IMR-90 (cell line): ENCODE measurements at places on chromosomes 5 and 9. TPM values are rescaled to one million over a fixed set of nuclear protein-coding genes. Genes with fewer than 3 reads are reported as not detected.

SAXO1 gene
- polyA plus RNA-seq: not detected in 2 replicates

EXOSC2 gene
- polyA plus RNA-seq: 24.7 and 27.0 TPM in 2 replicates

GABRA1 gene
- not detected in 2 replicates for polyA plus RNA-seq

MFAP3 gene
- polyA plus RNA-seq: 12.6 and 15.2 TPM in 2 replicates

EDIL3 gene
- 43.7 and 55.5 TPM in 2 replicates for polyA plus RNA-seq

BNC2 gene
- polyA plus RNA-seq: 15.5 and 16.6 TPM in 2 replicates

MAPK9 gene
- 20.1 and 23.3 TPM in 2 replicates for polyA plus RNA-seq

GLRA1 gene
- polyA plus RNA-seq: not detected in 2 replicates

DNA sequence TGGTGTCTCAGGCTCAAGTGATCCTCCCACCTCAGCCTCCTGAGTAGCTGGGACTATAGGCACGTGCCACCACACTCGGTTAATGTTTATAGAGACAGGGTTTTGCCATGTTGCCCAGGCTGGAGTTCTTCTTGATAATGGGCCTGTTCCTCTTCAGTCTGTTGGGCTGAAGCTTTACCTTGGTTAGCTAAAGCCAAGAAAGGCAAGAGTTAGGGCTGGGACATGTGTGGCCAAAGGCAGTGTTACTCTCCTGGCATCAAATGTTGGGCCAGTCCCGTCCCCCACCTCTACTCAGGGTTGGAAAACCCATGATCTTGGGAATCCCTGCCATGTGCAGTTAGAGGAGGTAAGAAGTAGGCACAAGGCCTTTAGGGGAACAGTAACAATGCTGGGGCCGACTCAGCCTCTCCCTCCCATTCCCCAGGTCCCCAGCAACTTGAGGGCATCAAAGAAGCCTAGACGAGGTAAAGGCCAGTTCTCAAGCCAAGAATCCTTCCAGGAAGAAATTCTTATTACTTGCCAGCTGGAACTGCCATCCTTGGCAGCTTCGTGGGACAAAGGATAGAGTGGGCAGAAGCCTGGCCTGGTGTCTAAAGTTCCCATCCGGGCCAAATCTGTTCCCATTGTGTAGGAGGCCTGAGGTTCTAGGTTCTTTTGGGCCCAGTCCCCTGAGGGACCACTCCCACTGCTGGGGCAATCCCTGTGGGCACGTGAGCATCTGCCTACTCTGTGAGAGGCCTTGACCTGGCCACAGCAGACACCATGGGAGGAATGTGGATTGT, 4.5 kb downstream of the EGR1 start:
- no peaks in the 10 kb centered on the region for H3K27me3 ChIP-seq
- no peak overlapping the region for H3K27ac ChIP-seq
- H3K4me1 ChIP-seq: peaks cover 10% of the 10 kb centered on the region; the same call in 1 of the 2 replicates
- no peak overlapping the region for H3K4me3 ChIP-seq
- peaks cover 18% of the 10 kb centered on the region for H3K36me3 ChIP-seq
- peak; percentile 91 for DNase-seq

GRCh38 chr9:3244963-3245653, 280.7 kb downstream of the RFX3 start:
- H3K4me3 ChIP-seq: no peak overlapping the region
- H3K27me3 ChIP-seq: no peaks in the 10 kb centered on the region
- 0 out of 2 replicates have a peak, but pooled peaks cover 3% of the 10 kb centered on the region for H3K36me3 ChIP-seq
- H3K27ac ChIP-seq: no peak overlapping the region

DNA sequence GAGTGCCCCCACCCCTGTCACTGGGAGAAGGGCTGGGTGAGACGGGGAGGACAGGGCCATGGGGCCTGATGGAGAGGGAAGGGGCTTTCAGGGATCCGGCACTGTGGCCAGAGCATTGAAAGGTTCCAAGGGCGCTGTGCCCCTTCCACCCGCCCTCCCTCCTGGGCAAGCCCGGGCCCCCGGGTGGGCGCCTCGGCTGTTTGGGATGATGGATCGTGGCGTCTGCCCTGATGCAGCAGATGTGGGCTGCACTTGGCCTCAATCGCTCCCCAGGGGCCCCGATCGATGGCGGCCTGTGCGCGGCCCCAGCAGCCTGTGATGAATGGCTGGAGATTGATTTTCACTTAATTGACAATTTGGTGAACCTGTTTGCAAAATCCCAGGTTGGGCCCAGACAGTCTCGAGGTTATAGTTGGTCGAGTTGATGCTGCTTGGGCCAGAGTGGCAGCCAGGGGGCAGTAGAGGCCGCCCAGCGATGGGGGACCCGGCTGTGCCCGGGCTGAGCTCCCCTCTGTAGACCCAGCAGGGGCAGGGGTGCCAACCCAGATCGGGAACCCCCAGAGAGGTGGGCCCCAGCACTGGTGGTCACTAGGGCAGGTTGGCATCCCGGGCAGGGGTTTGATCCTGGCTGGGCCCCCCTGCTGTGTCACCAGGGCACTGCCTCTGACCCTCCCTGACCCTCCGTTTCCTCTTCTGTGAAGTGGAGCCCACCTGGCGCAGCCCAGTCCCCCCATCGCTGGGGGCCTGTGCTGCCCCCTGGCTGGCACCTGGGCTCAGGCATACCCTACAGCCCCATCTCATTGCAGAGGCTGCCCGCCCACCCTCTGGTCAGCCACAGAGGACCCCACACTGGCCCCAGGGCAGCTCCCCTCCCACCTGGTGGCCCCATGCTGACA, 34.7 kb downstream of the LHX3 start:
- H3K4me3 ChIP-seq: no peak overlapping the region
- no peaks in the 10 kb centered on the region for H3K36me3 ChIP-seq
- H3K27me3 ChIP-seq: peaks cover 53% of the 10 kb centered on the region
- no peaks in the 10 kb centered on the region for H3K4me1 ChIP-seq
- DNase-seq: no peak

GRCh38 chr9:73213300-73213699, 61.6 kb downstream of the ANXA1 start:
- no peaks in the 10 kb centered on the region for H3K36me3 ChIP-seq
- H3K4me1 ChIP-seq: no peaks in the 10 kb centered on the region
- no peak overlapping the region for H3K4me3 ChIP-seq

DNA sequence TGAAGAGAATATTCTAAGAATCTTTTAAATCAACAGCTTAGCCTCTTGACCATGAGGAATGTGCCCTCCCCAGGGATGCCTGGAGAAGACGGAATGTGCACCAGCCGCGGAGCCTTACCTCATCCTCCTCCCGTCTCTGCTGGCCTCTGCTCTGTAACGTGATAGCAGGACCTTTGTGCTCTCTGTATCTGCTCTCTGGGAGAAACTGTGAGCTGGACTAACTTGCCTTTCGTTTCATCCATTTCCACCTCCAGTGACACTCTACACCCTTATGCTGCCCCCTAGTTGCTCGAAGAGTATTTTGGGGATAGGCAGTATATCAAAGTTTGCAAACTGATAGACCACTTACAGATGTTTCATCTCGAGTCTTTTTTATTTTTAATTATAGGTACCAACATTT, 141.4 kb downstream of the NPR3 start:
- H3K4me3 ChIP-seq: no peak overlapping the region
- no peak overlapping the region for H3K27ac ChIP-seq
- no peaks in the 10 kb centered on the region for H3K36me3 ChIP-seq
- peak; percentile 89 for DNase-seq
- H3K4me1 ChIP-seq: peaks cover 8% of the 10 kb centered on the region; the same call in 1 of the 2 replicates

DNA sequence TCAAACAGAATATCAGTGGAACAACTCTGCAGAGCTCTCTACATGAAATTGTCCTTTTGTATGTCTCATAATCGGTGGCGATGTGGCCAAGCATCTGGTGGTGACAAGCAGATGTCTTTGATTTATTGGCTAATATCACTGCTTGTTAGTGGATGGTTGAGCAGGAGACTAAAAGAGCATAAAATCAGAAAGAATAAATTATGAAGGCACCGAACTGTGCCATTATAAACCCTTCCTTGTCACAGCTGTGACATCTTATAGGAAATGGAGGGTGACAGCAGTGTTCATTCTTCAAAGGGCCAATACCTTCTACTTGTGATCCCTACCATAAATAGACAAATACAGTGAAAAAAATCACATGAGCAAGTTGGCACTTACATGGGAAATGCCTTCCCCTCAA, 1404.3 kb downstream of the MAT2B start:
- H3K4me3 ChIP-seq: no peak overlapping the region
- H3K4me1 ChIP-seq: no peaks in the 10 kb centered on the region
- no peaks in the 10 kb centered on the region for H3K36me3 ChIP-seq
- no peak overlapping the region for H3K27ac ChIP-seq
- DNase-seq: no peak
- no peaks in the 10 kb centered on the region for H3K27me3 ChIP-seq

DNA sequence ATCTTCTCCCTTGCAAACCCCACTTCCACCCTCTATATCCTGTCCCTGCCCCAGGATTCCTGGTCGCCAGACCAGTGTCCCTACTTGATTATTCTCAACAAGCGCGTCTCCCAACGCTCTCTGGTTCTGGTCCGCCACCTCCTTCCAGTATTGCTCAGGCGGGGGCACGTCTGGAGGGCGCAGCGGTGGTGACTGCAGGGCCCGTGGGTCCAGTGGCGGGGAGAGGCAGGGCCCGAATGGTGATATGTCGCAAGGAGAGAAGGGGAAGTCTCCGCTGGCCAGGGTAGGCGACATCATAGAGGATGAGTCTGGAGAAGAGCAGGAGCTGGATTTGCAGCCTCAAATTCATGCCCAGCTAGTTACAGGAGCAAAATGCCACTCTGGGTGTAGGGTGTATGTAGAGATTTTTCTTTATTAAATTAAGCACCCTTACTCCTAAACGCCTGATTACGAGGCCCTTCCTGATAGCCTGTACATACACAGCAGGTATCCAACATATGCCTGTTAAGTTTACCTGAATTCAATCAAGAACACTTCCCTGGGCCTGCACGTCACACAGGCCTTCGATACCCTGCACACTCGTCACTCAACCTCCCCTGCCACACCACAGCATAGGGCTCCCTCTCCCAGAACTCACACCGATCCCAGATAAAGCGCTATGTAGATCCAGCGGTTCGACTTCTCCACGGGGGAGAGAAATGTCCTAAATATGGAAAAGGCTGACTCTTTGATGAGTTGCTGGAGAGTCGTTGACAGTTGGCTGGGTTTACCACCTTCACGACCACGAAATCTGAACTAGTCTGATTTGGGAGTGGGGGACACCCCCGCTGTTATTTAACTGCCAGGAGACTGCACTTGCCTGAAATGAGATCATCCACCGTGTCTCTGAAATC, 4.8 kb downstream of the MCIDAS start:
- H3K4me3 ChIP-seq: no peak overlapping the region
- no peak for DNase-seq
- peaks cover 2% of the 10 kb centered on the region; the same call in 1 of the 2 replicates for H3K4me1 ChIP-seq
- no peak overlapping the region for H3K27ac ChIP-seq

GRCh38 chr9:131522257-131523085, 8.6 kb downstream of the UCK1 start:
- H3K4me3 ChIP-seq: no peak overlapping the region
- no peak for DNase-seq
- peaks cover 78% of the 10 kb centered on the region for H3K36me3 ChIP-seq
- no peaks in the 10 kb centered on the region for H3K27me3 ChIP-seq

DNA sequence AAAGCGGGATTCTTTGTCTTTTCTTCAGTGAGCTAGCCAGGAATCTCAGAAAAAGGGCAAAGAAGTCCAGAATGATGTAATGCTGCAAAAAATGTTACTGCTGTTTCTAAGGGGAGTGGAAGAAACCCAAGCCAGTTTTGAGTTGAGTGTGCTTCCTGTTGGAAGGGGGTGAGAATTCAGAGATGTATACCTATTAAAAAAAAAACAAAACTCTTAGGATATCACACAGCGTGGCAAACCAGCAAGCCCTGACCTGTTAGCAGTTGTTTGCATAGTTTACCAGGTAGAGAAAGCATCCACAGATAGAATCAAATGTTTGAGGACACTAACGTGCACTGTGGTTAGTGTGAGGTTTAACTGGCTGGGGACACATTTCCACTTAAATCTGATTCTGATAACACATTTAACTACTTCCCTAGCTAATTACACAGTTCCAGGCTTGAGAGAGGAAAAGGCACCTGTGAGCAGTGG, 11.4 kb downstream of the BASP1 start:
- H3K36me3 ChIP-seq: peaks cover 32% of the 10 kb centered on the region
- H3K4me3 ChIP-seq: no peak overlapping the region
- peaks cover 25% of the 10 kb centered on the region for H3K4me1 ChIP-seq
- no peak overlapping the region for H3K27ac ChIP-seq

- no peak for DNase-seq
- H3K4me3 ChIP-seq: peak overlapping the region; percentile 89
- peaks cover 14% of the 10 kb centered on the region for H3K36me3 ChIP-seq
- H3K27me3 ChIP-seq: no peaks in the 10 kb centered on the region
Measured at GRCh38 chr5:173329491-173330337, 1.5 kb upstream of the STC2 start.

DNA sequence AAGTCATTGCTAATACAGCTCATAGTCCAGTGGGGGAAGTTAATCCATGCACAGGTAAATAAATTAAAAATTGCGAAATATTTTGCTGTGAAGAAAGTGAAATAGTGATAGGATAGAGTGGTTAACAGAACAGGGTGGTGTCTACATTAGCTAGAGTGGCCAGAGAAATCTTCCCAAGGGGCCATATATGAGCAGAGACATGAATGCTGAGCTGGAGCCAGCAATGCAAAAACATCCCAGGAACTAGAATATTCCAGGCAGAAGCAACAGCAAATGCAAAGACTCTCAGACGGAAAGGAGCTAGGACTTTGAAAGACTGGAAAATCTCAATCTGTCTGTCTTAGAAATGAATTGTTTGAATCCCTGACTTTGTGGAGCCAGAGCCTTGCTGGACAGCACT, 1221.6 kb downstream of the MAT2B start:
- no peak overlapping the region for H3K27ac ChIP-seq
- no peaks in the 10 kb centered on the region for H3K27me3 ChIP-seq
- no peaks in the 10 kb centered on the region for H3K4me1 ChIP-seq
- DNase-seq: no peak
- no peak overlapping the region for H3K4me3 ChIP-seq

GRCh38 chr9:35002623-35003022, 13.1 kb downstream of the DNAJB5 start:
- H3K27ac ChIP-seq: no peak overlapping the region
- DNase-seq: no peak
- peaks cover 7% of the 10 kb centered on the region for H3K4me1 ChIP-seq
- H3K27me3 ChIP-seq: no peaks in the 10 kb centered on the region

DNA sequence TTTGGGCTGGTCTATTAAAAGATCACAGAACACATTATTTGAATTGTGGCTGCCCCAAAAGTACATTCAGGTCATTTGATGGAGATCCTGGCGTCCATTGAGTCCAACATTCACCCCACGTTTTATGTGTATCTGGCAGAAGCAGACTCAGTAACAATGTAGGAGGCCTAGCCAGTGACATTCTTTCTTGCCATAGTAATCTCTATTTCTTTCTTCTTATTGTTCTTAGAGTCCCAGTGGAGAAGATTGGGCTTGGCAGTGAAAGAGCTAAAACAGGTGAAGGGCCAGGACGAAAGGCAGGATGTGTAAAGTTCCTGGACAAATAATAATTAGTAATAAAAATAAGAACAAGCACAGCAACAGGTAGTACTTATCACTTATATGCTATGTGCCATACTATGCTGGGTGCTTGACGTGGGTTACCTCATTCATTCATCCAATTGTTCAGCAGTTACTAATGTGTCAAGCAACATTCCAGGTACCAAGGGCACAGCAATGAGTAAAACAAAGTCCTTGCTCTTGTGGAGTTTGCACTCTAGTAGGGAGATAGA, 12.6 kb upstream of the ANKH start:
- H3K27me3 ChIP-seq: peaks cover 4% of the 10 kb centered on the region; the same call in 1 of the 2 replicates
- no peak overlapping the region for H3K4me3 ChIP-seq
- no peak for DNase-seq
